Stimulated activated CD4-positive, alpha-beta T cell treated with anti-CD3 and anti-CD28 coated beads, Interleukin-12 subunit alpha, Interleukin-12 subunit beta, amount 100 ng/mL, for 24 hours (primary cell): ENCODE measurements at places on chromosomes 1 and 21.

DNA sequence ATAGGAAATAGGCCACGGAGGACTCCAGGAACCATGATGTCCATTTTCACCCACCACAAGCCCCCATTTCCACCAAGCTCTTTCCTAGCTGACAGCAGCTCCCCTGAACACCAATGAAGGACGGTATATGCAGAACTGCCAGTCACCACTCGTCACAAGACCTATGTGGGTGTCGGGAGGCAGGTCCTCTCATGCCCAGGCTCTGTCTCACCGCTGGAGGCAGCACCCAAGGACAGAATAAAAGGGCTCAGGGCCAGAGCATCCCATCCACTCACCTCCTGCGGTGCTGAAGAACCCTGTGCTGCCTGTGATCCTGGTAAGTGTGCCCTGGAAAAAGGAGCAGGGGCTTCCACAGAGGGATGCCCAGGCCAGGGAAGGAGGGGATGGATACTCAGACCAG is at the start of gene LCE1F:
TSS of gene LCE1F (plus strand) at position 266 of the 400 bp plus-strand sequence. CDS start 1,232 bp downstream, outside the sequence.
- no peak for DNase-seq

DNA sequence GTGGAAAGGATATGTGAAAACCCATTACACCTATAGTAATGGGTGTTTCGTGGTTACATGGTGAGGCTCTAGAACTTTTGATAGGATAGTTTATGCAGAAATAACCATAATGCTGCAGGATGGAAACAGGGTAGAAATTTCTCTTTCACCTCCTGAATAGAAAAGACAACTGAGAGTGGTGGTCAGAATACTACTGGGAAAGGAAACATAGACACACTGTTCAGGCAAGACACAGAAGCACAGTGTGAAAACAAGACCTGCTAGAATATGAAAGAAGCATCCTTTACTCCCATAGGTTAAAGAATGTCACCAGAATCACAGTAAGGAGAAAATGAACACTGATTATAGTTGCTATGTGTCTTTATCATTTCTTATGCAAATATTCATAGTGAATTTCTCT is 496.6 kb downstream of the DPYD start:
- no peak for DNase-seq

GRCh38 chr1:22323141-22323845 is 128.4 kb upstream of the ZBTB40 start:
- no peak for DNase-seq

DNA sequence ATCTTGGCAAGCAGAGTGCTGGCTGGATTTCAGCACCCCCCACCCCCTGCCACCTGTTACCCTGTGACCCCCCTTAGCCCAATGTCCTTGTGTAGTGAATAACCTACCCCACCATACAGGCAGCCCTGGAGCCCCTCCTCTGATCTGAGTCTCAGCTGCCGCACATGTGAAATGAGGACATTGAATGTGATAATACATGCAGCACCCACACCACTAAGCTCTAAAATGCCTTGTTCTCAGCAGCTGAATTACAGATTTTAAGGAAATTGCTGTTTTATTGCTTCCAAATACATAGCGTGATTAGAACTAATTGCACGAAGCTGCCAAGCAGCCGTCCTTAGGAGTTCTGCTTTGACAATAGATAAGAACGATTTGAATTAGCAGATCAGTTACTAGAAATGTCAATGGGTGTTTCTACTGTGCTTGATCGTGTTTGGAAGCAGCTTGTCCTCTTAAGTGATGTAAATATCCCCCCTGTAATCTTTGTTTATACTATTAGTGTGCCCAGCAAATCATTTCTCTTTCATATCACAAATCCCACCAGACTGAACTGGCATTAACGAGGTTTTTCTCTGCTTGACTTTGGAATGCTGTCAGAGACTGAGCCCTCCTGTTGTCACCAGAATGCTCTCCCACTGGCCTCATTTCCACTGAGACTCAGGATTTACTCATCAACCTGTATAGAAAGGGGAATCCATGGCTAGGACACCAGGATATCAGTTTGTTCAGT is 4.9 kb downstream of the SLAMF8 start:
- DNase-seq, result no peak

DNA sequence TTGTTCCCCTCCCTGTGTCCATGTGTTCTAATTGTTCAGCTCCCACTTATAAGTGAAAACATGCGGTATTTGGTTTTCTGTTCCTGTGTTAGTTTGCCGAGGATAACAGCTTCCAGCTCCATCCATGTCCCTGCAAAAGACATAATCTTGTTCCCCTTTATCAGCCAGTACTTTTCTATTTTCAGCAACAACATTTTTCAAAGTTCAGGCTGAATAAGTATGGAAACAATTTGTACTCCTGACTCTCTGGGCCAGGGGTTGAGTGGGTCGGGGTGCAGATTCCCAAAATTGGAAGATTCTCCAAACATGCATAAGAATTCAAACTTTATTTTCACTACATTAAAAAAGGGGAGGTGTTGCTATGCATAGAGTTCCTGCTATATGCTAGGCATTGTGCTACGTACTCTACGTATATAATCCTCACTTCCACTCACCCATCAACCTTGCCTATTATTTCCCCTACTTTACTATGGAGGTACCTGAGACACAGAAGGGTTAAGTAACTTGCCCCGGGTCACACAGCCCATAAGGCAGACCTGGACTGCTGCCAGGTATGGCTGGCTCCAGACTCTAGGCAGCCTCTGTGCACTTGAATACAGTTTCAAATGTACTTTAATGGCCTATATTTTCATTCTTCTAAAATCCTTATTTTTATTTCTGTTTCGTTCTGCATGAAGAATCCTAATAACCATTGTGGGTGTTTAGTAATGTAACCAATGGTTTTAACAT is 117.1 kb upstream of the C8B start:
- no peak for DNase-seq

DNA sequence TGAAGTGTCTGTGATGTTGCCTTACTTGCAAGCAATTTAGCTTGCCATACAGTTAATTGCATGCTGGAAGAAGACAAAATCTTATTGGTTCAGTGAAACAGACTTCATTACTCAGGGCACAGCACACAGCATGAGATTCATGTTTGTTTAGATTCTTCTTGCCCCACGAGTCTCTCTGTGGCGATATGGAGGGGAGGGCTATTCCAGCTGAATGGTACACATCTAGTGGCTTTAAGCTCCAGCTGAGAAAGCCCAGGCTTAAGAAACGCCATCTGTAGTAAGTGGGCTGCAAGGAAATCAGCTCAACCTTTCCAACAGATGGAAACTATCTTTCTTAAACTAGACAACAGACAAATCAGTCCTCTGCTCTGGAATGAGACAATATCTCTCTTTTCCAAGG is 1022.0 kb downstream of the NCAM2 start:
- no peak for DNase-seq

DNA sequence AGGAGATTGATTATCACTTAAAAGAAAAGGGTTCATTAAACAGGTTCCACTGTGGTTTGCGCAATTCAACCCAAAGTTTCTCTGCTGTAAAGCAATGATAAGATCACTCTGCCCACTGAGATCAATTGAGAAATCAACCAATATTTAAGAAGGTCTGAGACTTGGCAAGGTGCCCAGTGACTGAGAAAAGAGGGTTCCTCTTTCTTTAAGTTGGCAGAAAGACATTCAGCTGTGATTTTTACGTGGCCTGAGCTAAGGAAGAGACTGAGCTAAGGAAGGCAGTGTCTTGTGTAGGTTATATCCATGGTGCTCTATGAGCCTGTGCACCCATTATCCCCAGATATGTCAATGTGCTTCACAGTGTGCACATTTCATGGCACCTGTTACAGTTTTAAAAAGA is 344.1 kb downstream of the DISC1 start:
- no peak for DNase-seq

DNA sequence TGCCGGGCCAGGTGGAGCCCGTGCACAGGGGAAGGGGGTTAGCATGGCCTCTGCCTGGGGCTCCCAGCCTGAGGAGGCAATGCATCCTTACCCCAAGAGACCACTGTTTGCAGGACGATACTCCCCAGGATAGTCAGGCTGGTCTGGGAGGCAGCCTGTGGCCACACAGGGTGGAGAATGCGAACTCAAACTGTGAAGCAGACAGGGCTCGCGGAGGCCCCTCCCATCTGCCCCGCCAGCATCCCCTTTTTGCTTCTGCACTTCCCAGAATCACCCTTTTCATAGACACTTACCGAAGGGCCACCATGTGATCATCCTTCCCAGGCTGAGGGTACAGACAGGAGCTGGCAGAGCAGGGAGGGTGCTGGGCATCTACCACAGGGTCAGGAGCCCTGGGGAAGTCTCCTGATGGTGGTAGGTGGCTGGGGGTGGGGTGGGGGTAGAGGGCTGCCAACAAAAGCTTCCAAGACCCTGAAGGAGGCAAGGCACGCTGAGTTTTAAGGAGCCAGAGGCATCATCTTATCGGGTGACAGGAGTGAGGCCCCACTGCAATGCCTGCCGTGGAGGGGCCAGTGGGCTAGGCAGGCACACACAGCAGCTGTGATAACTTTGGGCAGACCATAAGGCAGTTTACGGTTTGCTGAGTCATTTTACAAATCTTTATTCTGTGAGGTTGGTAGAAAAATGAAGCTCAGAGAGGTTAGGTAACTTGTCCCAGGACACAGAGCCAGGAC is 31.3 kb upstream of the BTG2 start:
- DNase-seq, result no peak

- DNase-seq, result no peak
These were observed 43.2 kb upstream of the FMO2 start for GRCh38 chr1:171141688-171142415.

DNA sequence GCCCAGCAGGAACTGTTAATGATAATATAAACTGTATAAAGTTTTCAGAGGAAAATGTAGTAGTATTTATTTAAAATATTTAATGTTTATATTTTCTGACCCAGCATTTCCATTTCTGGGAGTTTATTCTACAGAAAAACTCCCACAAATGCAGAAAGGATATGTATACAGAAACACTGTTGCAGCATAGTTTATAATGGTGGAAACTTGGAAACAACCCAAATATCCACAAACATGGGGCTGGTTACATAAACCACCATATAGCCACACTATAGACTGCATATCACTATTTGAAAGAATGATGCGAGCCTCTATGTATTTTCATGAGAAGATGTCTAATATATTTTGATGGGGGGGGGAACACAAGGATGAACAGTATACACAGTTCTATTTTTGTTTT is 31.5 kb upstream of the KCNN3 start:
- DNase-seq, result no peak

DNA sequence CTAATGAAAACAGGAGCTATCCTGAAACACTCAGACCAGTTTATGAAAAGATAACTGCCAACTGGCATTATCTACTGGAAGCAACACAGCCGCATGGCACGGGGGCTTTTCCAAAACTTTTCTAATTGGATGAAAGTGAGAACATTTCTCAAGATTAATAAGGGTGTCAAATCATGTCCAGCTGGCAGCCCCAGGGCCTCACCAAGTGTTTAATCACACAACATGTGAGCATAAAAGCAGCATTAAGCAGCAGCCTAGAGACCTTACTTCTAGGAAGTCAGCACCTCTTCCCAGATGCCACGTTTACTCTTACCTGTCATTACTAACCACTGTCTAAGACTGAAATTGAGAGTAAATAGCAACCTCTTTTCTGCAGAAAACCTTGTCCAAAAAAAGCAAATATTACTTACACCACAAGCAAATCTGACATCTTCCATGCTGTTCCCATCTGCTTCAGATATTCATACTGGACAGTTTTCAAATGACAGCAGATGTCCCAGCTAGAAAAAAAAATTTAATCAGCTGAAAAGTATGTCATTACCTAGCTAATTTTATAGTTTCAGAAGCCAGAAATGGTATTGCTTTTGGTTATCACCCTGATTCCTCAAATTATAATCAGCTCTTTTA is 341.5 kb upstream of the ZP4 start:
- DNase-seq, result no peak

DNA sequence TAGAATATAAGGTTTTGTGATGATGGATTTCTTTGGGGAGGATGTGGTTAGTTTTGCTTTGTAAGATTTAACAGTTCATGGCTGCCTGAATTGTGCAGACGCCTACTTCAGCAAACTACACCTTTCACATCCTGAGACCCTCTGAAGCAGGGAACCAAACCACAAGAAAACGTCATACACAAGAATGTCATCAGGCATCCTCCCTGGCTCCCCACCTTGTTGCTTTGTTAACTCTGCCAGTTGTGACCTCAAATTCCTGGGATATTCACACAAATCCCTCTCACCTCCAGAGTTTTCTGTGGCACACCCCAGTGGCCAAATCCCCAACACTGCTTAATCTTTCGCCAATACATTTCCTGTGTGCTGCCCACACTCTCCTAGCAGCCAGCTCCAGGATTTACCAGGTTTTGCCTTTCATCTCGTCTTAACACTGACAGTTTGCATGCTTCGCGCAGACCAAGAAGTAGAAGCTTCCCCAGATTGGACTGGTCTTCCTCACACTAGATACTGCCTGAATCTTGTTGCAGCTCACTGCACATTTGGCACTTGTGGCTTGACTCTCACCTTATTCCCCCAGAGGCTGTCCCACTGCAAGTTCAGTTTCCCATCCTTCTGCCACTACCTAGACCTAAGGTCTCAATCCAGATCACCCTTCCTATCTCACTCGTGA is 51.1 kb upstream of the CTTNBP2NL start:
- no peak for DNase-seq

DNA sequence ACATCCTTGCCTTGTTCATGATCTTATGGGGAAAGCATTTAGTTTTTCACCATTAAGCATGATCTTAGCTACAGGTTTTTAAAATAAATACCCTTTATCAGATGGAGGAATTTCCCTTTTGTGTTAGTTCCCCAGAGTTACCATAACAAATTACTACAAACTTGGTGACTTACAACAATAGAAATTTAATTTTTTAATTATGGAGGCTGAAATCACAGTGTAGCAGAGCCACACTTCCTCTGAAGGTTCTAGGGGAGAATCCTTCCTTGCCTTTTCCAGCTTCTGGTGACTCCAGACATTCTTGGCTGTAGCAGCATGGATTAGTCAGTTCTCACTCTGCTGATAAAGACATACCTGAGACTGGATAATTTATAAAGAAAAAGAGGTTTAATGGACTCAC is 18.5 kb downstream of the MIGA1 start:
- DNase-seq, result no peak
